ENCODE measurements at places on chromosomes 1 and 21.
A peak's percentile ranks its signal among the peaks of the same experiment; 100 is the strongest.

DNA sequence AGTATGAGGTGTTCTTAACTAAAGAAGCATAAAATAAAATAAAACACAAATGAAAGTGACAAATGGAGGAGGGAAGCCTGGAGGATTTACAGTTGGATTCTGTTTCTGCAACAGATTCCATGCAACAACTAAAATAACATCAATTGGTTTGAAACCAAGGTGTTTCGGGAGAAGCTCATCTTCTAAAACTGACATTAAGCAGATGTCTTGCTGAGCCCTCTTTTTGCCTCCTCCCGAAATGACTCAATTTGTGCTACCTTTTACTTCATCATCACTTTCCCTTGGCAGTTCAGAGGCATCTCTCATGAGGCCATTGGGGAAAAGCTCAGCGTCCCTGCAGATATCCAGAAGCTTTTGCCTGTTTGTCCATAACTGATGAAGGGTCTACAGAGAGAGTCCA, 121.6 kb upstream of the ADAR start:
- DNase-seq, result no peak

DNA sequence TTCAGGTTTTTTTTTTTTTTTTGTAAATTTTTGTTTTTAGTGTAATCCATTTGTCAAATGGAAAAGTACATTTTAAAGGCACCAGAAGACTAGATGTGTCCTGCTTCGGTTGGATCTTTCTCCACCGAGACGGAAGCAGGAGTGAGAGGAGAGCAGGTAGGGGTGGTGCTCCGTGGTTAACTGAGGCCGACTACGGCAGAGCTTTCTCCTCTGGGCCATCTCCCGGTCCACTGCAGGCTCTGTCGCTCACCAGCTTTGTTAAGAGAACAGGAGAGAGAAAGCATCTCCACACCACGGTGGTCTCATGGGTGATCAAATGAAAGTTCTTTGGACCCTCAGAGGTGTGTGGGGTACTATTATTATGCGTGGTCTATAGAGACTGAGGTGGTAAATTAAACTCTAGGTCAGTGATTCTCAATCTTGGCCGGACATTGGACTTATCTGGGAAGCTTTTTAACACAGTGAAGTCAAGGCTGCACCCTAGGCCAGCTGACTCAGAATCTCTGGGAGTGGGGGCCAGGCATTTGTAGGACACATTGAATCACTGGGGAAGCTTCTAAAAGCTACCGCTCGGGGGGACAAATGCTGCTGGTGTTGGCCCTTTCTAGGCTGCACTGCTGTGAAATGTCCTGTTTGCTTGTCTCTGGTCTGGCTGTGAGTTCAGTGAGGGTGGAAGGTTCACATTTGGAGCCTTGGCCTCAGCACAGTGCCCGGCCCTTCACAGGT, 25.0 kb downstream of the ABCA4 start:
- DNase-seq, result no peak

DNA sequence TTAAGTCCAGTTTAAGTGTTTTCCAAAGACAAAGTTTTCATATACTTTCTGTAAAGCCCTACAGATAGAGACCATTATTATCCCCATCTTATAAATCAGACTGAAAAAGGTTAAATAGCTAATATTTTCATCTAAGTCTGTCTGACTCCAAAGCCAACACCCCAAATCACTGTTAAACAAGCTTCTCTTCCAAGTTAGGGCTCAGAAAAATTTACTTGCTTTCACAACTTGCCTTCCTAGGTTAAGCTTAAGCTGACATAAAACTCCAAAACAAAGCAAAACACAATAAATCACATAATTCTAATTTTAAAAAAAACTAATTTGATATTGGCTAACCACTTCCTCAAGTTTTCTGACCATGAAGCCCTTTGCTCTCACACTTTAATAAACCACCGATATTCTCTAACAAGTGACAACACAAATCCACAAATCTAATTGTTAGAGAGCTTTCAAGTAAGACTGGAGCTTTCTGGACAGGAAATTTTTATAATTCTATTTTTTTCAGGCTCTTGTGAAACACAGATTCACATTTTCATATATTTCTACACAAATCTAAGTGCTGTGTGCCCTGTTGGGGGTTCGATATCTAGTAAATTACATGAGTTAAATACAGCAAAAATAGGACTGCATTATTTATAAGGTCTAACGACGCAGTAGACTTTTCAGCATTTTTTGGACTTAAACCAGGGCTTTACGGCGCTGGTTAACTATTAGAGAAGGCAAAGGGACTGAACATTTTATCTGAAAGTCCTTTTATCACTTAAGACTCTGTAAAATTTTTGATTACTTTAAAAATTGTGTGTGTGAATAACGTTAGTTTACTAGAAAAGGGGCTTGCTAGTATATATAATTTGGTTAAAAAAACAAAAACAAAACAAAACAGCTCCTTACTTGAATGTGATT, 2.1 kb downstream of the GNG12 start:
- no peak for DNase-seq

DNA sequence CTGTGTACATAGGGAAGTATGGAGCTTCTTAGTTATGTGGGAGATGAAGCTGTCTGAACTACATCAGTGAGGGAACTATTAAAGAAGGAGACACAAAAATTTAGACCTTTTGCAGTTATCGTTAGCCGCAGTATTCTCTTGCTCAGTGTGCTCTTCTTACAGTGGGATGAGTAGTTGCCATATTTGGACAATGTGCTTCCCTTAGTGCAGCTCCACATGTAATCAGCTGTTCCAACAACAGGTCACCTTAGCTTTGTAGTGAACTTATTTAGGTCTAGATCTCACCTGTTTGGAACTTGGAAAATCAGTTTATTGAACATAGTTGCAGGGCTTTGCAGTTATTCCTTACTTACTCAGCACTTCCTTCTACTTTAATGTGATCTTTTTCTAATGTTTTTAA, 18.1 kb downstream of the GPR52 start:
- DNase-seq, result no peak

DNA sequence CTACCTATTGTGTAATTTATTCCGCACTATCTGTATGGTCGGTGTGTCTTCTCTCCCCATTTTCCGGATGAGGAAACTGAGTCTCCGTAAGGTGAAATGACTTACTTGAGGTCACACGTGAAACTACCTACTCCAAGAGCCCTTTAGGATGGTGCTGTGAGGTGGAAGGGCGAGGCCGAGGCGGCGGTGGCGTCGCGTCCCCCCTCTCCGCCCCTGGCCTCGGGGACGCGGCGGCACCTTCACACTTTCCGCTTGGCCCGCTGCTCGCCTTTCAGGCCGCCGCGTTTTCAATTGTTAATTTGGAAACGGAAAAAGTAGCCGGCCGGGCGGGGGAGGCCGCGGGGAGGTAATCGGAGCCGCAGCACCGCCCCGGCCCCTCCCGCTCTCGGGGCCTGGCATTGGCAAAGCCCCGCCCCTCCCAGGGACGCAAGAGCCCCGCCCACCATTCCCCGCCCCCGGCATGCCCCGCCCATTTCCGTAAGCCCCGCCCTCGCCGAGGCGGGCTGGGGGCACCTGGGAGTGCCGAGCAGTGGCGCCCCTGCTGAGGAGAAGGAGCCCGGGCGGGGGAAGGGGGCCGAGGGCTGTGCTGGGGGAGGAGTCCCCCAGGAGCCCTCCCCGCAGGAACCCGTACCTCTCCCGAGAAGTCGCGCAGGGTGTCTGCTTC, 18.6 kb downstream of the KCNQ4 start:
- DNase-seq, result peak; percentile 75

DNA sequence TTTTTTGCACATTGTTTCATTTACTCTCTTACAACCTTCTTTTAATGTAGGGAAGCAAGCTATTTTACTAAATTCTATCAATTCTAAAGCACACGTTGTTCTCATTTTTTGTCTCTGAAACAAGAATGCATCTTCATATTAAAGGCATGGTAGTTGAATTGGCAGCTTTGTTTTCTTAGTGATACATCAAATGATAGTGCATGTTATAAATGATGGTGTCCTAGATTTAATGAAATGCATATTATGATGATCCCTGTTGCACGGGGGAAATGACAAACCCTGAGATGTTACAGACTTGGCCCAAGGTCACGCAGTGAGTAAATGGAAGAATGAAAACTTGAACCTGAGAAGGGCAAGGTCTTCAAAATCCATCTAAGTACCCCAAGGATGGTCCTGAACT, 213.1 kb downstream of the KAZN start:
- DNase-seq, result no peak

DNA sequence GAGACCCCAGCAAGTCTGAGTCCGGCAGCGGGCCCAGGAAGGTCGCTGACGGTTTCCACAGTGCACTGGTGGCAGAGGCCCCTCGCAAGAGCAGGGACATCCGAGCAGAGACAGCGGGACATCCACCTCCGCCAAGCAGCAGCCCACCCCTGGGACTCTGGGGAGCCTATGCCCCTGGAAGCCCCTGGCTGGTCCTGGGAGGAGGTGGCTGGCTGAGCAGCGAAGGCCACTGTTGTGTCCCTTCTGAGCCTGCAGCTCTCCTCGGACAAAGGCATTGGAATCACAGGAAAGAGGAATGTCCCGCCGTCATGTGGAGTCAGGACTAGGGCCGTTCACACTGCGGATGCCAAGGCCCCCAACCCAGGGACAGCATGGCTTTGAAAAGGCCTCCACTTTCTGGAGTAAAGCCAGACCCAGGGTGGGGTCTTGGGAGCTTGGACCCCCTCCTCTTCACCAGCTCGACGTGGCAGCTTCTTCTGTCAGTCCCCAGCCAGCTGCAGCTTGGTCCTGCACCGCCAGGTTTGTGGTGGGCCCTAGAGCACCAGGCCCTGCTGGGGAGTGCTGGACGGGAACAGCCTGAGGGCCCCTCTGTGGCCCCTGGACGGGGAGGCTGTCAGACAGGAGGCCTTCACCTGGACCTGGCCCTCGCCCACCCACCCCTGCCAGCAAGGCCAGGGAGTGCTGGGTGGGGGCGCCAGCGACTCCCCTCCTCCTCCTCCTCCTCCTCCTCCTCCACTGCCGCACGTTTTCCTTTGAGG, 1.4 kb downstream of the MEGF6 start:
- no peak for DNase-seq

DNA sequence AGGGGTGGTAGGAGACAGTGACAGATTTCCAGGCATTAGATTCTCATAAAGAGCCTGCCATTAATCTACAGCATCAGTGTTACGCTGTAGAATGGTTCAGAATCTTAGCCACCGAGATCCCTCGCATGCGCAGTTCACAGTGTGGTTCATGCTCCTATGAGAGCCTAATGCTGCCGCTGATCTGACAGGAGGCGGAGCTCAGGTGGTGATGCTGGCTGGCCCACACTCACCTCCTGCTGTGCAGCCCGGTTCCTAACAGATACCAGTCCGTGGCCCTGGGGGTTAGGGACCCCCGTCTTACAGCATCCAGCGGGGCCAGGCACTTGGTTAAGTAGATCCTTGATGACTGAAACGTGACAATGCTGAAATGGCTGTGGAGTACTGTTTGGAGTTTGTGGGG, 163.6 kb upstream of the C1orf21 start:
- DNase-seq, result no peak

DNA sequence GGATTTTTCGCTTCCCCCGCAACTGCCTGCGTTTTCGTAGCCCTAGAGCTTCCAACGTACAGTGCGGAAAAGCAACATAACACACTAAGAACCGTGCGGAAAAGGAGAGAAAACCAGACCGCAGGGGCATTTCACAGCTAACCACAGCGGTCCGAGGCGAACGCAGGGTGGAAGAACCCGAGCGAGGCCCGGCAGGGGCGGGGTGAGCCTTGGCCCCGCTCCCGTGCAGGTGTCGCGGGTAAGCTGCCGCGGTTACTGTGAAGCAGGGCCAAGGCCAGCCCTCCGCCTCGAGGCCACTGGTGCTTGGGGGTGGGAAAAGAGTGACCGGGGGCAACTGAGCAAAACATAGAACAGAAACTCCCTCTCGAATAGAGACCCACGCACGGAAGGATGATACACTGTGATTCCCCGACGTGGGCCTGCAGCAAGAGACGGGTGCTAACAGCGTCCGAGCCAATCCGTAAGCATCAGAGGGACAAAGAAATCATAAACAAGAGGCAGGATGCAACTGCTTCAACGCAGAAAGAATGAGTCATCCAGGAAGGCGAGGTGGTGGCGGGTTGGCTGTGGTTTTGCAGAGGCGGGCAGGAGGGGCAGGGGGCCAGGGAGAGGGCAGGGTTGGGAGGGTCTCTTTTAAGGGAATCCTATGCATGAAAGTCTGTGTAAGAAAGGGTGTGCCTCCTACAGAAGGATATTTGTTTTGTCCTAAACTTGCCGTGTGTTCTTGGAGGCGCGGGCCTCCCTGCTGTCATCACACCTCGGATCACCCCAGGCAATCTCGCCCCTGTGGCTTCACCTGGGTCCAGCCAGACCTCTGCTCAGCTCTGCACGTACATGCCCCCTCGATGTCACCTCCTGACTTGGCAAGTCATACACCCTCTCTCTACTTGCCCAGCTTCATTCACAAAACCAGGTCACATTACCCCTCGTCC, 7.3 kb downstream of the GNG4 start:
- peak; percentile 37 for DNase-seq

DNA sequence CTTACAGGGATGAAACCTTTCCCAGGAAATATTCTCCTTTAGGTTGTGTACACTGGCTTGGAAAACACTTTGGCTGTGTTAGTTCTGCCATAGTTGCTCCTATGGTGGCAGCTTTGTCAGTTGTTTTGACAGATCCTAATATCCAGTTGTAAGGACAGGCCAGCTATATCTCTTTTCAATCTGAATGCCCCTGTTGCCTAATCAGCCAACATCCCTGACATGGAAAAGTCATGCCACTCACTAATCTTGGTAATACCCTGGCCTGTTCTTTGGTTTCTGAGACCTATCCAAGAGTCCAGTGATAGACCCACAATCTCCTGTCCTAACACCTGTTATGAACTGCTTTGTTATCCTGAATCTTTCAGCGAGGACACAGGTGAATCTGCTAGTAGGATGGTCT, 148.8 kb downstream of the MRPL39 start:
- DNase-seq, result no peak

GRCh38 chr1:157235307-157235706, 97.1 kb upstream of the ETV3 start:
- DNase-seq, result no peak

DNA sequence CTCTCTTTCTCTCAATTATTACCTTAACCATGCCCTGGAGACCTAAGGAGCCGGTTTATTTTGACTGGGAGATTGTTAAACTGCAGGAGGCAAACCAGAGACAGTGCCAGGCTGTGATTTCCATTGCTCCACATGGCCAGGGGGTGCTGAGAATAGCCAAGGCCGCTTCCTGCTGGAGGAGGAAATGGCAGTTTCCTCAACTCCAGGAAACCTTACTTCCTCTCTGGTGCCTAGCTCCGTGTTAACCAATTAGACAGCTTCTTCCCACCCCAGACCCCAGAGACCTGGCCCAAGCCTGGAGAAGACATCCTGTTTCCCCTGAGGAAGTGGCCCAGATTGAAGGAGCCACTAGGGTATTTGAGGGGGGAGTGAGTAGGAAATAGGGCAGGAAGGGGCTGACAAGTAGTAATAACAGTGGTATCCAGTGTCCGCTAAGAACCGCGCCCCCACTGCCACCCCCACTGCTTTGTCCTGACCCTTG, 161.2 kb downstream of the PLPP3 start:
- DNase-seq, result no peak

DNA sequence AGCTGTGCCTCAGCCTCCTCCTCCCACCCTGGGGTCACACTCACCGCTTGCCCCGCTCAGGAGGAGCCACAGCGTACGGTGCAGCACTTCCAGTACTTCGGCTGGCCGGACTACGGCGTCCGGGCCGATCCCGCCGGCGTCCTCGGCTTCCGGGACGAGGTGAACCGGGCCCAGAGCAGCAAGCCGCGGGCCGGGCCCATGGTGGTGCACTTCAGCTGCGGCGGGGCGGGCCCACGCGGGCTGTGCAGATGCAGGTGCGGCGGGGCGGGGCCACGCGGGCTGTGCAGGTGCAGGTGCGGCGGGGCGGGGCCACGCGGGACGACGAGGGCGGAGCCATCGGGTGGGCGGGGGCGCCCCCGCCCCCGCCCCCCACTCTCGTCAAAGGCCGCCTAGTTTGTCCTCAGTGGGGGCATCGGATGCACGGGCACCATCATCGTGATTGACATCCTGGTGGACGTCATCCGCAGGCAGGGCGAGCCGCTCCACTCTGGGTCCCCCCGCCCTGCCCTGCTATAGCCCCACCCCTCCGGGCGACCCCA, 5.5 kb downstream of the RNF223 start:
- DNase-seq, result no peak
